ENCODE measurements at places on chromosomes 16 and 17.

- peak; percentile 35 for DNase-seq
Observed at GRCh38 chr17:7888184-7888920, at the start of gene CHD3. CHD3 (plus strand) TSS chr17:7888789; CDS start chr17:7889001, 212 bp downstream.

- DNase-seq: peak; percentile 33
Observed at GRCh38 chr17:19867329-19868078, at the start of gene ULK2. ULK2 (minus strand) TSS chr17:19867936; CDS start chr17:19867417, 519 bp downstream.

GRCh38 chr16:27242868-27243590 lies 25.5 kb downstream of the NSMCE1 start:
- no peak for DNase-seq

DNA sequence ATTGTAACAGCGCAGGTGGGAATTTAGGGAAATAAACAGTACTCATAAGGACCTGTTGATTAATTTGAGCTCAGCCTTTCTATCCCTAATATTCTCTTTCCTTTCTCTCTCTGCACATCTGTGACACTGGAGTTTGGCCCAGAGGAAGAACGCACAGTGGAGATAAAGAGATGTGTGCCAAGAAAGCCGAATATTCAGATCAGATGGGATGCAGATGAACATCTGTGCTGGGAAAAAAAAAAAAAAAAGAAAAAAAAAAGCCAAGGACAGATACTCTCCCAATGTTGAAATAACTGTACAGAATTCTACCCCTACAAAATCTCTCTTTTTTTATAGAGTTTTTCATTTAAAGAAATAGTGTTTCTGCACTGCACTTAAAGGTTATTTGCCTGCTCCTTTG lies 485.4 kb downstream of the KCNJ2 start:
- no peak for DNase-seq

DNA sequence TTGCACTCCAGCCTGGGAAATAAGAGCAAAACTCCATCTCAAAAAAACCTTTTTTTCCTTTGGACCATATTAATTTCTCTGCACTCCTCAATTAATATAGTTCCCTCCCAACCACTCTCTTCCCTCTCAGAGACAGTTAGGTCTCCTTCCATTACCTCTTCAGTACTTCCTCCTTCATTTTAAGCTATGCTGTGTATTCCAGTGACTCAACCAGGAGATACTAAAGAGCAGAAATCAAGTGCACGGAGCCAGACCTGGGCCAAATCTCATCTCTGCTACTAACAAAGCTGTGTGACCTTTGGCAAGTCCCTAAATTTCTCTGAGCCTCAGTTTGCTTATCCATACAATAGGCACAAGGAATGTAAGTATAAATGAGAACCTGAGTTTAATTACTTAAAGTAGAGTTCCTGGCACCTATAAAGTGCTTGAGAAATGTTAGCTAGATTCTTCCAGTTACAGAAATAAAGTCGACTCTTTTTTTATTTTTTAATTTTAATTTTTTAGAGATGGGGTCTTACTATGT lies 8.5 kb downstream of the PECAM1 start:
- DNase-seq: no peak

- no peak for DNase-seq
Observed at GRCh38 chr17:62919388-62919787, 46.6 kb upstream of the TANC2 start.

DNA sequence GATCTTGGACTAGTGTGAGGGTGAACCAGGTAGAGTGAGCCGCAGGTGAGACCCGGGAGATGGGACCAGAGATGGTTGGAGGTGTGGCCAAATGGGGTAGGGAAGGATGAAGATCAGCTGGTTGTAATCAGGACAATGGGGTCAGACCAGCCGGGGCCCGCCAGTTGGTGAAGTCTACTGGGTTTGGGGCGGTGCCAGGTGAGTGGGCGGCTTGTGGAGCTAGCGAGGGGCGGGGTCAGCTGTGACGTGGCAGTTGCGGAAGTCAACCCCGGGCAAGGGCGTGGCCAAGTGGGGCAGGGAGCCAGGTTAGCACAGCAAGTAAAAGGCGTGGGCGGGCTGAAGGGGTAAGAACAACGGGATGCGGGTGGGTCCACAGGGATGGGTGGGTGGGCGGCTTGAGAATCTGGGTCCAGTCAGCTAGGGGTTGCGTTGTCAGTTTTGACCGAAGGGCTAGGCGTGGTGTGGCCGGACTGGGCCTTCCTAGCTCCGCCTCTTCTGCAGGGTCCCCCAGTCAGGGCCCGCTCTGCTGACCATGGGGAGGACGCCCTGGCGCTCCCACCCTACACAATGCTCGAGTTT lies 25.5 kb upstream of the ALKBH5 start:
- DNase-seq: peak; percentile 91

DNA sequence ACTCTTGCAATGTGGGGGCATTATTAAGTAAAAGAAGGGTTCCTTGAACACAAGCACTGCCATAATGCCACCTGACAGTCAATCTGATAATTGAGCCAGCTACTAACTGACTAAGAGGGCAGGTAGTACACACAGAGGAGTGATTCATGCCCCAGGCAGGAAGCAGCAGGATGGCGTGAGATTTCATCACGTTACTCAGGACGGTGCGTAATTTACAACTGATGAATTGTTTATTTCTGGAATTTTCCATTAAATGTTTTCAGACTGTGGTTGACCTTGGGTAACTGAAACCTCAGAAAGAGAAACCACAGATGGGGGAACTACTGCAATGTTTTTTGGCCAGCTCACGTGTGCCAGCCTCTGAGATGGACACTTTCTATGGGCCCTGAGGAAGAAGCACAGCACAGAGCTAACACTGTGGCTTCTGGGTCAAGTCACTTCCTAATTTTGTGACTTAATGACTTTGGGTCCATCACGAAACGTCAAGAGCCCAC lies 46.7 kb downstream of the C17orf67 start:
- peak; percentile 27 for DNase-seq

GRCh38 chr16:81770008-81770407 lies 9.1 kb upstream of the PLCG2 start:
- DNase-seq: no peak

DNA sequence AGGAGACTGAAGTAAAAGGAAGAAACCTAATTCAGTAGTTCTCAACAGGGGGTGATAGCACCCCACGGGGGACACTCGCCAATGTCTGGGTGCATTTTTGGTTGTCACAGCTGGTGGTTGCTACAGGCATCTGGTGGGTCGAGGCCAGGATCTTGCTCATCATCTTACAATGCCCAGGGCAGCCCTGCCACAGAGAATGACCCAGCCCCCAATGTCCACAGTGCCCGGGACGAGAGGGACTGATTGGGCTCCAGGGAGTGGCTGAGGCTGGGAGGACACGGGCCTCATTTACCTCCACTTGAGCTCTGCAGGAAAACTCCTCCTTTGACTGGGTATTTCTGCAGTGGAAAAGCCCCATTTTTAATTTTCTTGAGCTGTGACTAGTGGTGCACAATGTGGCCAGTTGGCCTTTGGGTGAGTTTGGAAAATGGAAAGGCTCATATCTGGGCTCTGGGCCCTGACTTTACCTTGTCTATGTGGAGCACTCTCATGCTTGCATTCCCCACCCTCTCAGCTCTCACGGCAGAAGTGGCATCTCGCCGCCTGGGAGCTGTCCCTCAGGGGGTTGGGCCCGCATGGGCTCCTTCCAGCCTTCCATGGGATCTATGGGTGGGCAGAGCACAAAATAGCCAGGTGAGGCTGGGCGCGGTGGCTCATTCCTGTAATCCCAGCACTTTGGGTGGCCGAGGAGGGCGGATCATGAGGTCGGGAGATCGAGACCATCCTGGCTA lies 37.7 kb upstream of the IRF8 start:
- no peak for DNase-seq

DNA sequence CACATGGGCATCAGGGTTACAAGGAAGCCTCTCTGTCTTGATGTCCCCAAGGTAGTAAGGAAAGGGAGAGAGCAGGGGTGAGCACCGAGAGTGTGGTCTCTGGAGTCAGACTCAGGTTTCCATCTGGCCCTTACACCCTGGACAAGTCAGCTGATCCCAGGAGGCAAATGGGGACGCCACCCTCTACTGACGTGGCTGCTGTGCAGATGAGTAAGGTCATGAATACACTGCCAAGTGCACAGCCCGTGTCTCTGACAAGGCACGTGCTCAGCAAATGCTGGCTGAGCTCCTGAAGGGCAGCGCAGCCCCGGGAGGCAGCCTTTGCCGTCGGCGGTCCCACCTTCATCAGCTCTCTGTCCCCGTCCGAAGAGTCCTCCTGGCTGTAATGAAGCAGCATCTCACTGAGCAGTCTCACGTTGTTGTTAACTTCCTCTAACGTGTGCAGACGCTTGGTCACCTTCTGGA lies 19.4 kb downstream of the GGA3 start:
- DNase-seq: no peak

- no peak for DNase-seq
Observed at GRCh38 chr16:27503662-27504061, 46.1 kb downstream of the GTF3C1 start.

- no peak for DNase-seq
Observed at GRCh38 chr17:65984299-65984698, 207.6 kb downstream of the CEP112 start.

DNA sequence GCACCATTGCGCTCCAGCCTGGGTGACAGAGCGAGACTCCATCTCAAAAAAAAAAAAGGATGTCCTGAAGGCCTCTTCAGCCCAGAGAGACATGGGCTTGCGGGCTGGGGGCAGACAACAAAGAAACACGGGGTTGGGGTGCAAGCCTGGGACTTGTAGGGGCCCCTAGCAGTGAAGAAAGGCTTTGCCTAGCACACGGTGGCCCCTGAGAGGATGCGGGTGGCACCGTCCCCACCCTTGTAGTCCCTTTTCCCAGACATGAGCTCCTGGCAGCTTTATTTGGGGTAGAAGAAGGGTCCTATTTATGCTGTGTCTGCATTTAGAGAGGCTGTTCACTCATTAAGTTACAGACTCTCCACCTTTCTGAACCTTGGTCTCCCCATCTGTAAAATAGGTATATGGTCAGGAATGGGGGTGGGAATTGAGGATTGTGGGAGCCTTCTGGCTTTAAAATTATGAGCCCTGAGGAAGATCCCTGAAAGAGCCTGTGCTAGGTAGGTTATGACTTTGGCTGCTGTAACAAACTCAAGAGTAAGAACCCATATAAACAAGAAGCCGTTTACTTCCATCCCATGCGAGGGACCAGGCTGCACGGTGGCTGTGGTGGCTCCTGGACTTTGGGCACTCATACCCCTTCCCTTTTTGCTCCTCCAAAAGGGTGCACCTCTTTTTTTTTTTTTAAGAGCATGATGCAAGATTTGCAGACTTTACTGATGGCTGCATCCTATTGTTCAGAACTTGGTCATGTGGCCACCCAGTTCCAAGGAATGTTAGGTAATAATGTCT lies 20.6 kb upstream of the ADGRG1 start:
- DNase-seq: no peak

- peak; percentile 73 for DNase-seq
Observed at GRCh38 chr16:74709441-74709877, 8.8 kb upstream of the MLKL start.

DNA sequence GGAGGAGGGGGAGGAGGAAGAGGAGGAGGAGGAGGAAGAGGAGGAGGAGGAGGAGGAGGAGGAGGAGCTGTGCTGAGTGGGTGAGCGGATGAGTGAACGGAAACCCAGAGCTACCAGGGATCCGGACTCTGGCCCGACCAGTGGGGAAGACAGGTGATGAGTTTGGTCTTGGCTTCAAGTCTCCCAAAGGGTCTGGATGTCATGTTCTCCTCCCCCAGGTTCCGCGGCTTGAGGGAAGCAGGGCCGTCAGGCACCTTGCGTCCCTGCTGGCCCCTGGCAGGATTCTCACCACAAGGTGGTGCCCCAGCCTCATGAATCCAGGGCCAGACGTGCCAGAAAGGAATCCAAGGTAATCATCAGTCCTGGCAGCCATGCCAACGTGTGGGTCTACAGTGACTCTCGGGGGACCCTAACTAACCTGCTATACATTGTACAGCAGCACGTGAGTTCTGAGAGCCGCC lies 13.5 kb upstream of the ABAT start:
- DNase-seq: peak; percentile 20

DNA sequence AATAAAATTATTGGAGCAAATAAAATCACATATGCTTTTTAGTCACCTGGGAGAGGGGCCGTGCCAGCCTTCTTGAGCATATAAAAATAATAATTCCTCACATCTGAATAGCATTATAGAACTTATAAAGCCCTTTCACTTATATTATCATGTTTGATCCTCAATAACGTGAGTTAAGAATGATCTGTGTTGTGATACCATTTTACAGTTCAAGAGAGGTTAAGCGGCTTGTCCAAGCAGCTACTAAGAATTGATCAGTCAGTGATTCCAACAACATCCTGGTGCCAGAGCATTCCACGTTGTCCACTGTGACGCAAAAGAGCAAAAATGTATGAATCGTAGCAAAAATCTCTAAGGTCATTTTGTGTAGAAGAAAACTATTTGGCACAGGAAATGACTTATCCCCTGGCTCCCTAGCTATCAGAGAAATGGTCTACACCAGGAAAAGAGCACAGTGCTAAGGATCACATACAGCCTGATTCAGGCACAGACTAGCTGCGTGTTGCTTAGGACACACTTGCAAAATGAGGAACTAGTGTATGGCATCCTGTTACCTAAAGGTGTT lies 33.0 kb downstream of the ANKFN1 start:
- DNase-seq: no peak

GRCh38 chr16:12377497-12377896 lies 401.0 kb downstream of the SNX29 start:
- DNase-seq: no peak

DNA sequence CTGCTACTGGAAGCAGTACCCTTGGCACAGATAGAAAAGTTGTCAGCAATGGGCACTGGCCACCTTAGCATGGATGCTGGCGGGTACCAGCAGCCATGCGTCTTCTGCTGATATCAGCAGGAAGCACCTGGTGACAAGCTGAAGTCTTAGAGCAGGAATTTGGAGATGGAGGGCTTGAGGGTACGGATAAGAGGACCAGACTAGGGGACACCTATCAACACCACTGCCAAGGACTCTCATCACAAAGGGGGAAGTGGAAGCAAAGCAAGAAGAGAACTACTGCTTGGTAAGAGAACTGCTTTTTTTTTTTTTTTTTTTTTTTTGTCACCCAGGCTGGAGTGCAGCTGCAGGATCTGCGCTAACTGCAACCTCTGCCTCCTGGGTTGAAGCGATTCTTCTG lies 35.4 kb upstream of the LYRM9 start:
- DNase-seq: no peak

DNA sequence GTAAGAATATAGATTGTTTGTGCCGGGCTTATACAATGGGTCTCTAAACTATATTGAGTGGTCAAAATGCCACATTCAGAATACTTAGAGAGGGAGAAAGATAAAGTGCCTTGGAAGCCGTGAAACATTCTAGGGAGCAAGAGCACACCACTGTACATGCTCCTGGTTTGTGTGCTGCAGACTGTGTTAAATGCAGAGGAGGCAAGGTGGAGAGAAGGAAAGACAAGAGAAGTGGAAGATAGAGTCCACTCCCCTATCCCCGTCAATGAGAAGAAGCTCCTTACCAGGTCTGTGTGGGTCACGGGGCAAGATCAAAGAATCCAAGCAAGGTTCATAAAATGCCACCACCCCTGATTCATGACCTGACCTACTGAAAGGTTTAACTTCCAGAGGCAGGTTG lies 267.1 kb upstream of the TBX2 start:
- no peak for DNase-seq

GRCh38 chr16:9976601-9977000 lies 205.6 kb downstream of the GRIN2A start:
- no peak for DNase-seq

DNA sequence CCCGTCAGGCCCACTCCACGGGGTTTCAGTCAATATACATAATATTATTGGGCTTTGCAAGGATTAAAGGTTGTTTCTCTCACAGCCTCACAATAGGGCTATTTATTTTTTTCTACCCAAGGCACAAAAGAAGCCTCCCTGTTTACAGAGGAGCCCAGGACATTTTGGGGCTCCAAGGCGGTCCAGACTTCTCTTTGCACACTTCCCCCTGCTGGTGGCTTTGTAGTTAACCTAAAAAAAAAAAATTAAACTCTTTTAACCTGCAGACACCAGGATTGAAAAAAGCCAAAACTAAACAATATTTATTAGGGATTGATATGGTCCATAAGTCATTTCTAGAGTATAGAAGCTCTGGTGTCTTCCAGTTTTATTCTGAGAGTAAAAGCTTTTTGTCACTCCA lies 169.7 kb upstream of the ZFHX3 start:
- DNase-seq: no peak

Data from activated CD4-positive, alpha-beta T cell treated with anti-CD3 and anti-CD28 coated beads for 1 hour (primary cell).